Aorta (tissue), 5 donors: ENCODE measurements at places on chromosomes 6 and 20. TPM values are rescaled to one million over a fixed set of nuclear protein-coding genes. Genes with fewer than 3 reads are reported as not detected.
A peak's percentile ranks its signal among the peaks of the same experiment; 100 is the strongest.

DNA sequence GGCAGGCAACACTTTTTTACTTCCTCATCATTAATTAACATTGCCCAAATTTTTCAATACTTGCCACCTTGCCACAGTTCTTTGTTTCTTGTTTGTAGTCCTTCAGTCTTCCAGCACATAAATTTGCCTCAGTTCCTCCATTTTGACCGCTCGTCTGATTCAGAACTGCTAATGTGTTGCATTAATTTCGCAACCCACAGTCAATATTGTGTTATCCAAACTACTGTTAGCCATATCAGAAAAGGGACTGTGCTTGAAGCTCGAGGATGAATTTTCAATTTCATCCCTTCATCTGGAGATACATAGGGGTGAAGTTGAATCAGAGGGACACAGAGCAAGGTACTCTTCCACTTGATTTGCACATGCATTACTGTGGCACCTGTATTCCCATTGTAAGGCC lies 421.5 kb downstream of the CDKAL1 start:
- H3K27me3 ChIP-seq: no peaks in the 10 kb centered on the region
- no peak for DNase-seq
- peaks cover 5% of the 10 kb centered on the region for H3K36me3 ChIP-seq
- H3K4me3 ChIP-seq: no peak overlapping the region
- H3K27ac ChIP-seq: no peak overlapping the region

GRCh38 chr6:78076371-78076770 lies 423.5 kb downstream of the MEI4 start:
- no peak overlapping the region for H3K4me3 ChIP-seq
- H3K4me1 ChIP-seq: no peaks in the 10 kb centered on the region
- H3K27ac ChIP-seq: no peak overlapping the region
- H3K36me3 ChIP-seq: no peaks in the 10 kb centered on the region

DNA sequence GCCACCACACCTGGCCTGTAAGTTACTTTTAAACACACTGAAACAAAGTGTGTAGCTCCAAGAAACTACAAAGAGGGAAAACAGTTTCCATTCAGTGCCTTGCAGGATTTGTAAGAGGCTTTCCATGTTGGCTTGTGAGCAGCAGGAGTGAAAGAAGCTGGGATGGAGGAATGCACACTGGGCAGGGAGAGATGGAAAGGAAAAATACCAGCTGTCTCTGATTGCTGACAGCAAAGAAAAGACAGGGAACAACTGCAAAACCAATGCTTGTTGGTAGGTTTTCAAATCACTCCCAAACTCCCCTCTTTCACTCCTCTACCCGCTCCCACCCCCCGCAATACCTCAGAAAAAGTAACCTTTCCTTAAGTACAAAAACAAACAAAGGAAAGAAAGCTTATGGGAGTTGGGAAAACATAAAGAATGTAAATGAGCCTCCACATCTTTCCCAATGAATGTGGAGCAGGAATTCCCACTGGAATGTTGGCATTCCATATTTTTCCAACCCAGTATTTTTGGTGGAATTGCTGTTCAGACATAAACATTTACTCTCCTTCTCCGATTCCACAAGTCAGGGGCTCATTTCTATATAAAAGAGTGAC lies 166.1 kb downstream of the THBS2 start:
- H3K27me3 ChIP-seq: no peaks in the 10 kb centered on the region
- H3K27ac ChIP-seq: no peak overlapping the region
- no peaks in the 10 kb centered on the region for H3K36me3 ChIP-seq
- H3K4me1 ChIP-seq: no peaks in the 10 kb centered on the region

GRCh38 chr6:5167501-5167900 lies 82.4 kb downstream of the PPP1R3G start:
- no peaks in the 10 kb centered on the region for H3K36me3 ChIP-seq
- DNase-seq: no peak
- peaks cover 3% of the 10 kb centered on the region for H3K4me1 ChIP-seq
- no peak overlapping the region for H3K27ac ChIP-seq
- no peaks in the 10 kb centered on the region for H3K27me3 ChIP-seq
- H3K4me3 ChIP-seq: no peak overlapping the region

GRCh38 chr20:46544576-46544975 lies 5.9 kb downstream of the OCSTAMP start:
- no peak overlapping the region for H3K27ac ChIP-seq
- H3K4me3 ChIP-seq: no peak overlapping the region
- no peak for DNase-seq
- H3K4me1 ChIP-seq: no peaks in the 10 kb centered on the region
- H3K27me3 ChIP-seq: peaks cover 2% of the 10 kb centered on the region
- no peaks in the 10 kb centered on the region for H3K36me3 ChIP-seq

DNA sequence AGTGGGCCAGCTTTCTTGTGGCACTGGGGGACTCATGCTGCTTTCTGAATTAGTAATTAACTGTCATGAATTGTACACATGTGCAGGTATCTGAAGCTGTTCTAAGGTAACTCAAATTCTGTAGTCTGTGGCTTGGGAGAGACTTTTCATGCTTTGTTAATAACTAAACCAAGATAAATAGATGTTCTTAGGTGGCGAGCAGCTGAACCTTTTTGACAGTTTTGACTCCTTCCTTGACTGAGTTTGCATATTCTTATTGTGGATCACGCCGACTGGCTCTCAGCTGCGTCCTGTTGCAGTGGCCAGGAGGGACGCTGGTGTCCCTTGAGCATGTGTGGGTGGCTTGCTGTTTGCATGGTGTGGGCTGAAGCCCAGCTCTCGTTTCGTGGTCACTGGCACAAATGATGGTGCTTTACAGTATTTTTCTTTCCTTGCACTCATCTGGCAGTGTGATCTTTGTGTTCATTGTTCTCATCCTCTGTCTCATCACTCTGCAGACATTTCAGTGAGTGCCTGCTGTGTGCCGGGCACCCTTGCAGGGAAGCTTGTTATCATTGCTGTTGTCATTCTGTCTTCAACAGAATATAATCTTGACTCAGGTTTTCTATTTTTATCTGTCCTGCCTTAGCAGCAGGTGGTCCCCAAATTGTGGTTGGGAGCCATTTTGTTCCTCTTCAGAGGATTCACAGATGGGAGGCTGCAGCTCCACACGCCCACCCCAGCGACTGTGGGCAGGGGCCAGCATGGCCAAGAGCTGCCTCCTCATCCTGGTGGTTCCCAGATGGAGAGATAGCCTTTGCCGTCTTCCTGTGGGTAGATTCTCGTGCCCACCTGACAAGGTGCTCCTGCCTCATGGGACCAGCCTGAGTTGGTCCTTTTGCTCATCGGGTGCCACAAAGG lies 39.6 kb downstream of the DUSP22 start:
- H3K36me3 ChIP-seq: no peaks in the 10 kb centered on the region
- DNase-seq: peak; percentile 47
- H3K27me3 ChIP-seq: no peaks in the 10 kb centered on the region

- H3K36me3 ChIP-seq: no peaks in the 10 kb centered on the region
- H3K4me3 ChIP-seq: no peak overlapping the region
- H3K27ac ChIP-seq: no peak overlapping the region
- no peak for DNase-seq
- no peaks in the 10 kb centered on the region for H3K27me3 ChIP-seq
- no peaks in the 10 kb centered on the region for H3K4me1 ChIP-seq
Measured at GRCh38 chr6:148819852-148820251, 73.0 kb downstream of the UST start.

- DNase-seq: no peak
- peaks cover 5% of the 10 kb centered on the region for H3K4me1 ChIP-seq
- H3K27ac ChIP-seq: peak overlapping the region; percentile 71
- H3K4me3 ChIP-seq: no peak overlapping the region
- no peaks in the 10 kb centered on the region for H3K27me3 ChIP-seq
- no peaks in the 10 kb centered on the region for H3K36me3 ChIP-seq
Measured at GRCh38 chr20:4083098-4083865, 67.9 kb upstream of the RNF24 start.

DNA sequence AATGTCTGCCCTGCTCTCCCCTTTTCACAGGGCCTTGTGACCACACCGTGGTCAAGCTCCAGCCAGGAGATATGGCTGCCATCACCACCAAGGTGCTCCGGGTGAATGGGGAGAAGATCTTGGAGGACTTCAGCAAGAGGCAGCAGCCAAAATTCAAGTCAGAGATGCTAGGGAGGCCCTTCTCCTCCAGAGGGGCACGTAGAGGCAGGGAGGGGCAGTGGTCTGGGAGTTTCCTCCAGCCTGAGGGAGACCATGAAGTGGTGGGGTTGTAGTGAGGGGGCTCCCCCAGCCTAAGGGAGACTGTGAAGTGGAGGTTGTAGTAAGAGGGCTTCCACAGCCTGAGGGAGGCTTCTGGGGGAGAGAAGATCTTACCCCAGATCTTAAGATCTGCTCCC lies 4.0 kb downstream of the DXO start:
- no peak overlapping the region for H3K4me3 ChIP-seq
- no peak for DNase-seq
- no peaks in the 10 kb centered on the region for H3K27me3 ChIP-seq

GRCh38 chr6:95244751-95245150 lies 332.6 kb upstream of the MANEA start:
- no peaks in the 10 kb centered on the region for H3K36me3 ChIP-seq
- no peak overlapping the region for H3K4me3 ChIP-seq
- no peaks in the 10 kb centered on the region for H3K27me3 ChIP-seq

DNA sequence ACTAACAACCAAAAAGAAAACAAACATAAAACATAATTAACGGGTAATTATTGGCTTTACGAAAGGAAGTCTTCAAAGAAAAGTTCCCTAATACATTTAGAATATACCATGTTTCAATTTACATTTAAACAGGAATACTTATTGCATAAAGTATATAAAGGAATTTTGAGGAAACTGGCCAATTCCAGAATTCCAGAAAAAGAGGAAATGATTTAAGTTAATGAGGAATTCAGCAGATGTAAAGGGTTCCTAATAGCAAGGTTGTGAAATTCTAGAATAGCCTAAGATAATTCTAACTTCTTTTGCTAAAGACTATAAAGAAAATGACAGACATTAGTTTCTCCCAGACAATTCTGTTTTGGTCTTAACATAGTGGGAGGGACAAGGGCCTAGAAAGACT lies 35.0 kb downstream of the DTNBP1 start:
- no peak overlapping the region for H3K27ac ChIP-seq
- no peaks in the 10 kb centered on the region for H3K4me1 ChIP-seq
- no peaks in the 10 kb centered on the region for H3K36me3 ChIP-seq
- no peaks in the 10 kb centered on the region for H3K27me3 ChIP-seq
- no peak for DNase-seq

GRCh38 chr6:12720310-12720709 lies 3.7 kb downstream of the PHACTR1 start:
- H3K4me3 ChIP-seq: no peak overlapping the region
- H3K4me1 ChIP-seq: no peaks in the 10 kb centered on the region
- DNase-seq: no peak
- no peak overlapping the region for H3K27ac ChIP-seq

GRCh38 chr20:62405108-62405980 lies 1.7 kb downstream of the CABLES2 start:
- no peaks in the 10 kb centered on the region for H3K27me3 ChIP-seq
- no peak overlapping the region for H3K4me3 ChIP-seq

GRCh38 chr6:6581054-6581453 lies 7.5 kb upstream of the LY86 start:
- no peaks in the 10 kb centered on the region for H3K4me1 ChIP-seq
- DNase-seq: no peak
- H3K36me3 ChIP-seq: no peaks in the 10 kb centered on the region
- H3K27ac ChIP-seq: no peak overlapping the region
- H3K27me3 ChIP-seq: no peaks in the 10 kb centered on the region
- H3K4me3 ChIP-seq: no peak overlapping the region

DNA sequence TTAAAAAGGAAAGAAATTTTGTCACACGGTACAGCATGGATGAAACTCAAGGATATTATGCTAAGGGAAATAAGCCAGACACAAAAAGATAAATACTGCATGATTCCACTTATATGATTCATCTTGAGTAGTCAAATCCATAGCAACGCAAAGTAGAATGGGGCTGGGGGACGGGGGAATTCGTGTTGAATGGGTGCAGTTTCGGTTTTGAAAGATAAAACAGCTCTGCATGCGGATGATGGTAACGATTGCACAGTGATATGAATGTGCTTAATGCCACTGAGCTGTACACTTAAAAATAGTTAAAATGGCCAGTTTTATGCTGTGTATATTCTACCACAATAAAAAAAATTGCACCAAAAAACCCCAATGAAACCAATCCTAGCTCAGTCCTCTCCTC lies 52.9 kb upstream of the SIRPA start:
- no peaks in the 10 kb centered on the region for H3K4me1 ChIP-seq
- no peak overlapping the region for H3K27ac ChIP-seq
- no peaks in the 10 kb centered on the region for H3K27me3 ChIP-seq
- H3K4me3 ChIP-seq: no peak overlapping the region
- no peaks in the 10 kb centered on the region for H3K36me3 ChIP-seq

DNA sequence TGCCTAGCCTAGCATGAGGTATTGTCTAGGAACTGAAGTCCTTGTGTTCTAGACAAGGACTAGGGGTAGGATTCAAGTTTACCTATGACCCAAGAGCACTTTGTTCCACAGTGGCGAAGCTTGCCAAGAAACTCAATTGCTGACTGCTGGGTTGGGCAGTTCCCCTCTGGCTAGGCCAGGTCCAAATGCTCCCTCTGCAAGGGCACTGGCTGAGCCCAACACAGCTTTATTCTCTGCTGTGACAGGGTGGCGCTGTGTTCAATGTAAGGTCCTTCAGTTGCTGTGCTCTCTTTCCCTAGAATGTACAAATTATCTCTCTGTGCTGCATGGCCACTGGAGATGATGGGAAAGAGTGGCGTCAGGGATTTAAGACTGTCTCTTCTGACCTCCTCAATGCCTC lies 950.8 kb downstream of the HACE1 start:
- no peaks in the 10 kb centered on the region for H3K27me3 ChIP-seq
- no peaks in the 10 kb centered on the region for H3K36me3 ChIP-seq
- no peak overlapping the region for H3K27ac ChIP-seq
- DNase-seq: no peak
- no peak overlapping the region for H3K4me3 ChIP-seq
- no peaks in the 10 kb centered on the region for H3K4me1 ChIP-seq

GRCh38 chr6:126805861-126806260 lies 312.6 kb upstream of the RSPO3 start:
- no peak for DNase-seq
- no peaks in the 10 kb centered on the region for H3K27me3 ChIP-seq
- H3K4me3 ChIP-seq: no peak overlapping the region
- H3K27ac ChIP-seq: no peak overlapping the region
- H3K4me1 ChIP-seq: no peaks in the 10 kb centered on the region

DNA sequence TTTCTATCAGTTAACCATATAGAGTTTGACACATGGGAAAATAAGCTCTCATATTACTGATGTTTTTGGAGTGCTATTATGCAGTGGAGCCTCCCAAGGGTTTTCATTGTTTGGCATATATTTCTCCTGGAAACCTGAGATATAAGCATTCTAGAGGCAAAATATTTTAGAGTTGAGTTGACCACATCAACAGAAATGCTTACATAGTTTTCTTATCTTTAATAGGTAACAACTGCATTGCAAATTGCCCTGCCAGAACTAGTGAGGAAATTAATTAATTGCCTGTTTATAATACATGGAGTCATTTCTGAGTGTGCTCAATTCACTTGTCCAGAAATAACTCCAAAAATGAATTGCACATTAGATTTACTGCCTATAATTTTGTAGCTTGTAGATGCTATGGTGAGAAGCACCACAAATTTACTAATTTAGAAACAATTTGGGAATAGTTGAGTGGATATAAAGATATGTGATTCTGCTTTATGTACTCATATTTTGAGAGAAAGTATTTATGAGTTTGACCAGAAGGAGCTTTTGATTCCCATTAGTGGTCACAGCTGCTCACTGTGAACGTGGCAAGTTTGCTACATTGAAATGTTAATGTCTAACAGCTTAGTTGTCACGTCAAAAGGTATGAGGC lies 288.7 kb downstream of the CD109 start:
- no peak for DNase-seq
- no peak overlapping the region for H3K27ac ChIP-seq
- no peaks in the 10 kb centered on the region for H3K36me3 ChIP-seq
- no peaks in the 10 kb centered on the region for H3K4me1 ChIP-seq

Gene VSX1
- not detected for total RNA-seq

Gene LIN28B
- not detected for total RNA-seq

Gene SLC32A1
- total RNA-seq: not detected

Gene SLC17A3
- total RNA-seq: not detected

Gene DPPA5
- not detected for total RNA-seq

Gene RTEL1
- total RNA-seq: 35.5 TPM

Gene MRPS10
- total RNA-seq: 20.2 TPM

Gene TPMT
- 6.6 TPM for total RNA-seq

Gene CLIC1
- total RNA-seq: 303 TPM
